Stimulated activated CD8-positive, alpha-beta memory T cell treated with anti-CD3 and anti-CD28 coated beads, Interleukin-4, amount 100 ng/mL, for 1 hour (primary cell): ENCODE measurements at places on chromosomes 5 and 9.

GRCh38 chr9:72917892-72918509 lies 34.9 kb downstream of the ALDH1A1 start:
- DNase-seq: no peak

DNA sequence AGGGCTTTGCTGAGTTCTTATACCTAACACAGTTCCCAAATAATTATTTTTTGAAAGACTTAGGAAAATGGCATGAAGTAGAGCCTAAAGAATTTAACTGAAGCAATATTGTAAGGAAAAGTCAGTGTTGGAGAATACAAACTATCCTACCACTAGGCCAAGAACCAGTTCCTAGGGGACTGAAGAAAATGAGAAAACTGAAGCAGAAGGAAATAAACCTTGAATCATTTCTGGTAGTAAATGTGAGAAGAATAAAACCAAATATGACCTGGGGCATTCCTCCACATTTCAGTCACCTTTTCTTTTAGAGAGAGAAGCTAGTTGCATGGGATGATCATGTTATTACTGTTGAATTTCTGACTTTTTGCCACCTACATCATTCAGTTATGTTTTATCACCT lies 1393.9 kb upstream of the C9orf72 start:
- no peak for DNase-seq

GRCh38 chr5:142626099-142626498 lies 59.8 kb downstream of the FGF1 start:
- no peak for DNase-seq

GRCh38 chr9:111301195-111301594 lies 28.8 kb downstream of the OR2K2 start:
- no peak for DNase-seq

DNA sequence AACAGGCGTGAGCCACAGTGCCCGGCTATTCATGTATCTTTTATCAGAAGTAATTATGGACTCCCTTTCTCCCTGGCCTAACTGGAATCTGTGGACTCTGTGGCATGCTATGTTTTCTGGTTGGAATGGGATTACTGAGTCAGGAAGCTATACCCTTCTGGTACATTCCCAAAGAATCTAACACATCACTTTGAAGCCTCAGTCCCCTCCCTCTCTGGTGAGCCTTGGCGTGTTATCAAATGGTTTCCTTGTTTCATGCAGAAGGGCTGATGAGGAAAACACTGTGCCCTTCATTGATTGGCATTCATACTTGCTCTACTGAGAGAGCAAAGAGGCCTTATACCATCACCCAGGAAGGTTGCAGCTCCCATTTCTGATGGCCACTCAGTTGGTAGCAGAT lies 22.9 kb downstream of the C5orf15 start:
- no peak for DNase-seq

DNA sequence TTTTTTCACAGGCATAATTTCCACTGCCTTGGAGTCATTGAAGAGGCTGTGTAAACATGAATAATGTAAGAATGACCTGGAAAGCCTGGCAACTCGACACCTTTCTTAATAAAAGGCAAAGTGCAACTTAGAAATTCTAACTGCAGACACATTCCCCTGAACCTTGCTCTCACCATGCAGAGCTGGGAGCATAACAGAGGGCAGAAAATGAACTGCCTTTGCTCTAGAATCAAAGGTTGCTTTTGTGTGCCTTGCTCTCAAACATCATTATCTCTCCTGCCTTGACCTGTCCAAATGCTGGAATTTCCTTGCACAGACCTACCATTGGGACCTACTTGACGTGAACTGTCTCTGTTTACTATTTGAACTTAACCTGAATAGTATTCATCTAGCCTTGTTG lies 462.0 kb upstream of the ZNF462 start:
- DNase-seq: no peak

DNA sequence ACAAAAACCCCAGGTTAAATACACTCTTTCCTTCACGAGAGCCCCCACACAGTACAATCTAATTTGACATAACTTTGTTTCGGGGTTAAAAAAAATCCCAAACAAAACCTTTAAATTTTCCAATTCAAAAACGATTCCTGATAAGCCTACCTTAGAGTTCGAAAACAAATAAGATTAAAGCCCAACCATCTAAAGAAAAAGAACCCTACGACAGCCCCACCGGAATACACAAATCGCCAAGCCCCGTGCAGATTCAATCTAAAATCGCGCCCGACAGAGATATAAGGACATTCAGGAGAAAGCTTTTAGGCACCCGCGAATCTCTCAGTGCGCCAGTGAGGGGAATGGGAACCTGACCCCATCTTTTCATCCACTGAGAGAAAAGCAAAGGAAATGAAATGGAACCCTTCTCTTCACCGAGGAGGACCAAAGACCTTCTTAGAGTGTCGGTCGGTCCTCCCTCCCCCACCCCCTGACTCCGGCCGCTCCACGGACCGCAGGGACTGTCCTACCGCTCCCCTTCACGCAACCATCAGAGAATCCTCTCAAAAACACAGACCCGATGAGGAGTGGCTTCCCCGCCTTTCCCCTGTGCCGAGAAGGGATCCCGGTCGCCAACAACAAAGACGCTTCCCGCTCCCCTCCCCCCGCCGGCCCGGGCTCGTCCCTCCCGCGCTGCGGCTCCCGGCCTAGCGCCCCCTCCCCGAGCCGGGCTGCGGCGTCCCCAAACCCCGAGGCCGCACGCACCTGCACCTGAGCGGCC lies 925 bp downstream of the ABHD17B start:
- no peak for DNase-seq

DNA sequence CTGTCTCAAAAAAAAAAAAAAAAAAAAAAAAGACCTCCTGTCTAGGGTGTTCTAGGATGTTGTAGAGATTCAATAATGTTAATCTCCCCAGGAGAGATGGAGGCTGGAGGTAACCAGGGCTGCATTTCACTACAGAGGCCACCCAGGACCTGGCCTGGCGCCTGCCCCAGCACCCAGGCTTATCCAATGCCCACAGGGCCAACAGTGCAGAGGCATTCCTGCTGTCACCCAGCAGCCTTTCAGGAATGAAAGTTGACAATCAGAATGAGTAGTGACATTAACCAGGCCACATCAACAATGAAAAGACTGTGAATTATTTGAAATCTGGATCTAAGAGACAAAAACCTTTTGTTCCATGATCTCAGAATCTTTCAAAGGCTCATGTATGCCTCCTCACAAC lies 36.2 kb upstream of the GABRP start:
- no peak for DNase-seq

DNA sequence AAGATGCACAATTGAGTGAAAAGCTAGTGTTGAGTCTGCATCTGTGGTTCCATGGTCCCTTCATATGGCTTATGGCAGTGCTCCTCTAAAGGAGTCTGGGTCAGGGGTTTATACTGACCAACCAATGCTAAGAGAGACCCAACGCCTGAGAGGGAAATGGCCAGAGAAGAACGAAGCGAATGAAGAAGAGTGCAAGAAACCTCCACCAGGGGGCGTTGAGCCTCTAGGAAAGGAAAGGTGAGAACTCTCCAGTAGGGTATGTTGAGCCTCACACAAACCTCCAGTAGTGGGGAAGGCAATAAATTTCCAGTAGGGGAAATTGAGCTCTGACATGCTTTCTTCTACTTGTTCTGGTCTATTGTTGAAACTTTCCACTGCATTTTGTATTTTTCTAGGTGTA lies 470.6 kb downstream of the PRDM9 start:
- no peak for DNase-seq

DNA sequence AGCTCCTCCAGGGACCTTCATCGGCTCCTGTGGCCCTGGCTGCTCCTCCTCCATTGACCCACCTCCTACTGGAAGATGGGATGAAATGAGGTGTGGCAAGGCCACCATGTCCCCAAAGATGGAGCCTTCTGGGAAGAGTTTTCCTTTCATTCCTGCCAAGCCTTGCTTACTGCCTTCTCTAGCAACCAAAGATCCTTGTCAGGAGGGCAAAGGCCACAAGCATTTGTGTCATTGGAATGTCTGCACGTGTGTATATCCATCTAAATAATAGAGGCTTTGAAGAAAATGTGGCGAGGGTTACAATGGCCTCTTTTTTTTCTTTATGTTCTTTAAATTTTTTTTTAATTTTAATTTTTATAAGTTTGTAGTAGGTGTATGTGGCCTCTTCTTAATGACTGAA lies 313.6 kb downstream of the ARHGEF28 start:
- DNase-seq: no peak

DNA sequence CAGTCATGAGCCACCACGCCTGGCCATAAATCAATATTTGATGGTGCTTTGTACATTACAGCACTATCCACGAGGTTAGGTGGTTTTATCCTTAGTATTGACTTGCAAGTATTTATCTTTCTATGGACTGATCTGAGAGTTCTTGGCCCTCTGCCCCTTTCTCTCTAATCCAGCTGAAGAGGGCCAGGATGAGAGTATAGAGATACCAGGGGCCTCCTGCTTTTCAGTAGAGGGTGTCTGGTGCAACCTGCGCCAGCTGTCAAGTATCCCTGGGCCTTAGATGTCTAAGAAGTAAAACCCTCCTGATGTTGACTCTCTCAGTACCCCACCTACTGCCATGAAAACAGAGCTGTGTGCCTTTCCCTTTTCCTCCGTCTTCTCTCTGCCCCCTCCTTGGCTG lies 153.4 kb downstream of the SLIT3 start:
- DNase-seq: no peak

DNA sequence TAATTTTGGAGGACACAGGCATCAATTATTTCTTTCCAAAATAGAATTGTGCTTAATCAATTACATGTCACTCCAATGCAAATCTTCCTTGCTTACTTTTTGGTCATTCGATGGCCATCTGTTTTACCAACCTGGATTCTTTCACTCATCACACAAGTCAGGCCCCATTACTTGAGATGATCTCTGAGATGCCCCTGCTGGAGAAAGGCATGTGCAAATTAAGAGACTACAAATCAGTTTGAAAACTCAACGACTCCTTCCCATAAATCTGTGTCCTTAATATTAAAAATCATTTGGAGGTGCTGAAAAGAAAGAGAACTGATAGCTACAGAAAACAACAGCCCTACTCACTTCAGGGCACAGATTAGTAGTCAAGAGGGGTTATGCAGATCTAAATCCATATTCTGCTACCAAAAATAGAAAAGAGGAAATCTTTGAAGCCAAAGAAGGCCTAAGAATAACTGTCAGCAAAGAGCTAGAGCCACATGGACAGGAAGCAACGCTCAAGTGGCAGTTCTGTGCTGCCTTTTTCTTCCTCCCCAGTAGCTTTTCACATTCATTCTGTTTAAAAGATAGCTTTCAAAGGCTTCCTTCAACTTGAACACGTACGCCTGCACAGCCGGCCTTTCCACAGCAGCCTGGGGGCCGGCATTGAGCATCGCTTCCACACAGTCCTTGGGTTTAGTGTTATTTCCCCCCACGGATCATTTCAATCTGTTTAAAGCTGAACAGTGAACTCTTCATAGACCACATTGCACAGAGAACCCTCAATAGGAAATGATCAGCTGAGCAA lies 79.3 kb upstream of the MAP3K1 start:
- DNase-seq: no peak

GRCh38 chr9:113536483-113537228 lies 73.1 kb downstream of the RGS3 start:
- no peak for DNase-seq

GRCh38 chr5:169808118-169808581 lies 171.1 kb downstream of the DOCK2 start:
- no peak for DNase-seq

DNA sequence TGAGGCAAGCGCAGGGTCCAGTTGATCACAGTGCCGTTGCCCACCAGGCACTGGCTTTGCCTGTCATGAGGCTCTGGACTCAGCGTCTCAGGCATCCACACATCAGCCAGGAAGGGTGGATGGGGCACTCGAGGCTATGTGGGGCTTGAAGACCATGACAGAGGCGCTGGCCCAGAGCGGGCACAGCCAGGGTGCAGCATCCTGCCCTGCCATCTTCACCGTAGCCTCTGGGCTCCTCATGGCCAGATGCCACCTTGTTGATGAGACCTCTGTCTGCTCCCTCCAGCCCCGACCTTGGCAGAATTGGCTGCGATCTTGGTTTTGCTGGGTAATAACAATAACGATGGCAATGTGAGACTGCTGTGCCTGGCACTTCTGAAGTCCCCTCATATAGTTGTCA lies 404.2 kb upstream of the IRX2 start:
- no peak for DNase-seq

GRCh38 chr5:80825786-80826460 lies 134.2 kb upstream of the RASGRF2 start:
- DNase-seq: no peak
